HS-5 (cell line): ENCODE measurements at places on chromosomes 2 and 18.

DNA sequence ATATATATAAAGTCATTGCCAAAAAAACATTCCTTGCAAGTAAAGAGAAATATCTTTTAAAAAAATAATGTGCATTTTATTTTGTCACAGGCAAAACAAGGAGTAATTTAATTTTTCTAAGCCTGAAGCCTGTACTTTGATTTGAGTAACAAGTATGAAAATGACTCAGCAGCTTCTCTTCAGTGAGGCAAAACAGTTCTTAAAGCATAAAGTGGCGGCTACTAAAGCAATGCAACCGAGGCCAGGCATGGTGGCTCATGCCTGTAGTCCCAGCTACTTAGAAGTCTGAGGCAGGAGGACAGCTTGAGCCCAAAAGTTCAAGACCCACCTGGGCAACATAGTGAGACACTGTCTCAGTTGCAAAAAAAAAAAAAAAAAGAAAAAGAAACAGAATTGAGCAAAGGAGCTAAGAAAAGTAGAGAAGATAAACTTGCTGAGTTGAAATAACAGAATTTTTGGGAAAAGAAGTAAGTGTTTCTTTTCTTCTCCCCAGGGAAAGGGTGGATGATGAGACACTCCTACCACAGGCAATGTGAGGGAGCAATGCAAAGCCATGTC lies 29.6 kb downstream of the DOK1 start:
- DNase-seq: no peak

GRCh38 chr2:234496055-234496834 lies 636 bp downstream of the ARL4C start:
- DNase-seq: no peak

DNA sequence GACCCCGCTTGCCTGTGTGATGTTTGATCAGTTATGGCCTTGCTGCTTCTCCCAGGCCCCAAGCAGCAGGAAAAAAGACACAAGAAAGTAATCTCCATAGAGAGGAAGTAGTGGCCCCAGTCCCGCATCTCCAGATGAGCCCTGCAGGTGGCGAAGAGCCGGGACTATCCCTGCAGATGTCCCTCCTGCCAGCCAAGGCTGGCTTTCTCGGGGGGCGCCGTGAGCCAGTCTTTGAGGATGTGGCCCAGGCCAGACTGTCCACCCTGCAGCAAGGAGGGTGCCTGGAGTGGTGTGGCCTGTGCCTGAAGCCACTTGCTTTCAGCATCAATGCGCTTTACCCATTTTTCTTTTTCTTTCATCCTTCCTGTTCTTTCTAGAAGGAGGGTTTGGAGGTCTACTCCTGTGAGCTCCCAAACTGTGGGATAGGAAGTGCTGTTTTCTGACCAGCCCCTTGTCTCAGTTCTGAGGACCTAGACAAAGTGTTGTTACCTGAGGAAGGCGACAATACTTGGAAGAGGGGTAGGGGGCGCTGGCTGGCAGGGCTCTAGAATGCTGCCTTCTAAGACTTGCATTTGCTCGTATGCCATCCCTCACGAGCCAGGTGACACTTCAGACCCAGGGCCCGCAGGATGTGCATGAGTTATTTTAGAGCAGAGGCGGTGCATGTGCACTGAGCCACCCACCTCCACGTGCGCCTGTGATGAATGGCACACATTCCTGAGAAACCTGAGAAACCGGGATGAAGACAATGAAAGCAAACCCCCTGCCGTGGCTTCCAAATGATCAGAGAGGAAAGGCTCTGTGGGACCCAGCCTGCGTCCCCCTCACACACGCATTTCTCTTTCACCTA lies 255.8 kb downstream of the FBXO15 start:
- no peak for DNase-seq

DNA sequence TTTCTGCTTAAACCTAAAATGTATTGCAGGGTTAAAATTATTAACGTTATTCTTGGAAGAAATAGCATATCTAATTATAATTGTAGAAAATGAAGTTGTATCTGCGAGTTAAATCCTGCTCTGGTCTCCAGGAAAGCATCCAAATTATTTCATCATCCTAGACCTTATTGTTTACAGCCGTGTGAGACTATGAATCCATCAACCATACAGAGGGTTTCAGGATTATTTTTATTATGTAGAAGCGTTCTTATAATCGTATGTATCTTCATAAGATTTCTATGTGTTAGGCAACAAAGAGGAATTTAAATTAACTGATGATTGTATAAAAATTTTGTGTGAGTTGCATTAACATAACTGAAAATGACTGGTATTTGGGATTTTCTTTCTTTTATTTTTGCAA lies 14.5 kb upstream of the DSC3 start:
- DNase-seq: no peak

DNA sequence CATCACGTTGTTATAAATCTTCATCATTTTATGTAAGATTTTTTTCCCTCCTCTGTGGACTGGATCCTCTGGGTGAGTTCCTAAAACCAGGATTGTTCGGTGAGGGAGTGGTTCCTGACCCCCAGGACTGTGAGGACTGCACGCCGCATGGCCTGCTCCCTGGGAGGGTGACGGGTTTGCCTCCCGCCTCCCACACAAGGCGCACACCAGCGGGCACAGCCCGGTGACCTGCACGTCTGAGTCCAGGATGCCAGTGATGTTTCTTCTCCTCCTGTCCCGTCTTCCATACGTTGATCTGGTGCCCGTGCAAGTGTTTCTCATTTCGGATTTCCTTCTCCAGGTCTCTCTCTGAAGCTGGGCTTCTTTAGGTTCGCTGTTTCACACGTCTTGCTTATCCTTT lies 27.1 kb downstream of the CTDP1 start:
- no peak for DNase-seq

DNA sequence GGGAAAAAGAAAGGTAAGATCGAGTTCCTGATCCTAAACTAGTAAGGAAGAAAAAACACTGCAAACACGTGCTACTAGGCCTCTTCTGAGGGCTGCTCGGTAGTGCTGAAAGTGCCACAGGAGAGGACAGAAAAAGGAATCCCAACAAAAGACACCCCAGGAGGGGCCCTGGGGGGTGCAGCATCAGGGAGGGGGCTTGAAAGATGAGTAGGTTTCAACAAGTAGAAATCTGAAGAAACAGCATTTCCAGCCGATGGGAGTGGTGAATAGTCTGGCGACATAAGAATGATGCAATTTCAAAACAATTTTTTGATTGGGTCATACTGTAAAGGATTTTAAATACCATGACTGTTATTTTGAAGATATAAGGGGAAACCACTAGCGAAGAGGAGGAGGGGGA lies 98.6 kb downstream of the NOL10 start:
- DNase-seq: no peak

DNA sequence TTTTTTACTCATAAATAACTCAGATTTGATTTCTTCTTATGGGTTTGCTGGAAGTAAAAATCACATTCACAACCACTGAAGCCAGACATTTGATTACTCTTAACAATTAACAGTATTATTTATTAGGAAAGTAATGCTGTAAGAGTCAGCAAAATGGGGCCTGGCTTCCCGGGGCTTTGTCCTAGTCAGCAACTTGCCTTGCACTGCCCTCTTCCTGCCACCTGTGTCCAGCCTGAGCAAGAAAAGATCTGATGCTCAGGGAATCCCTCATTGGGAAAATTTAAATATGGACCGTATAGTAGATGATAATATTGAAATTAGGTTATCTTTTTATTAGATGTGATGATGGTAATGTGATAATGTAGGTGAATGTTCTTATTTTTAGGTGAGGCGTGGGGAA lies 30.8 kb upstream of the ACYP2 start:
- DNase-seq: no peak

- DNase-seq: no peak
Measured at GRCh38 chr2:143828763-143829537, 691.0 kb downstream of the ZEB2 start.

DNA sequence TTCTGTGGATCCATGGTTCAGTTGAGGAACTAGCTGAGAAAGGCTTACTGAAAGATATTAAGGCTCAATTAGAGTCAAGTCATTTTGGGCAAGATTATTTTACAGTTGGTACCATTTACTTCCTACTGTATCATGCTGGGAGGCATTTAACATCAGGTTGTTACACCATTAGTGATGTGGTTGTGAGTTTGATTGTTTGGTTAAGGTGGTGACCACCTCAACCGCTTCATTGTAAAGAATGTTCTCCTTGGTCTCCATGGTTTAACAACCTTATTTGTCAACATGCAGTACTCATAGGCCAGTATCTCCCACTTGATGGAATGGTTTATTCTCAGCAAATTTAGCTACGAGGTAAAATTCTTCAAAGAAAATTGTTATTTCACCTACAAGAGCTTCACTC lies 34.1 kb downstream of the HRH4 start:
- DNase-seq: no peak

DNA sequence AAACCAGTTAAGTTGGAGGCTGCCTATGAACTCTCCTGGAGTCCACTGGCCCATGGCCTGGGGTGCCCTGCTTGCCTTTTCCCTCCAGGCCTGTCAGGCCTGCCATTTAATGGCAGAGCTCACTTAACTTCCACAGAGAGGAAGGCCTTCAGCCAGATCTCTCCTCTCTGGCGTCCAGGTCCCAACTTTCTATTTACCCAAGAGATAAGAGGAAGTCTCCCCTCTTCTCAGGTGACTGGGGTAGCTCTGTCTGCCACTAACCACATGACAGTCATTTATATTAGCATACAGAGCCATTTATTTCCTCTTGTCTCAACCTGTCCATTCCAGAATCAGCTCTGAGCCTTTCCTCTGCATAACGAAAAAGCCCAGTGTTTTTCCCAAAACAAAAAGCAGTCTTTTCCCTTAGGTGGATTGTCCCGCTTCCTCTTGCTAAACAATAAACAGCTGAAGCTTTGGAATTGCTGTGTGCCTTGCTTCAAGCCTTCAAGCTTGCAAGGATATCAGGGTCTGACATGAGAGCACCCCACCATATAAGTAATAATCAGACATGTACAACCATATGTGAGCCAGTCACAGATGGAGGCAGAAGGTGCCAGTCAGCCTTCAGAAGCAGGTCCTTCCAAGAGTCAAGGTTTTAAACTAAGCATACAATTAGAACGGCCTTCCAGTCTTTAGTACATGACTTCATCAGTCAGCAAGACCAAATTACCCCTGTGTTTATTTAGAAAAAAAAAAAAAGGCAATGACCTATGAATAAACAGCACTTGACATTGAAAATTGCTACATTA lies 71.2 kb upstream of the STPG4 start:
- no peak for DNase-seq

- DNase-seq: no peak
Measured at GRCh38 chr2:42944779-42945415, 152.5 kb upstream of the HAAO start.

DNA sequence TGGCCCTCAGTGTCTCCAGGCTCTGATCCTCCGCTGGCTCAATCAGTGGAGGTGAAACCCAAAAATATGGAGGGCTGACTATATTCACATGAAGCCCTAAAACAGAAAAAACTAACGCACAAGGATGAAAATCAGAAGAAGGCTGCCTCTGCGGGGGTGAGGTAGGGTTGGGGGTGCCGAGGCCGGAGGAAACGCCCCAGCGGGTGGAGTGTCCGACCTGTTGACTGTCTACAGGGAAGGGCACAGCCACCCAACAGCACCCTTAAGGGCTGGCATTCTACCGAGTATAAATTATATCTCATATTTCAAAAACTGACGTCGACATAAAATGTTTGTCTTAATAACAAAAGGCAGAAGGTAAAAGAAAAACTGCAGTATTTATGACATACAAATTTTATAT lies 223.5 kb downstream of the HDAC4 start:
- DNase-seq: no peak

- no peak for DNase-seq
Measured at GRCh38 chr2:178865999-178866398, 58.8 kb upstream of the TTN start.

- DNase-seq: no peak
Measured at GRCh38 chr2:105776560-105776928, 31.8 kb downstream of the NCK2 start.

DNA sequence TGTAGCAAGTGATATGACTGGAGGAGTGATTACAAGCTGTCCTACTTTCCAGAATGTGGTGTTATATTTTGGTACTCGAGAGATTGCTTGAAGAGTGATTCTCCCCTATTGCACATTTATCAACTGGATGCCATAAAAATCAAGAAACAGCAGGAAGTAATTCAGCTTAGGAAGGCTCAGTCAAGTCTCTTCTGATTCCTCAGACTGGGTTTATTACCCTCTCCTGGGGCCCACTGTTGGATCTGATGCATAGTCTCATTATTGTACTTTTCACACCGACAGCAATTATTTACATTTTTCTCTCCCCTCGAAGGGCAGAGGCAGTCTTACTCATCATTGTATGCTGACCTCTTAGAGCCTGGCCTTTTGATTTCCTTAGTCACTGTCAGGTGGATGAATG lies 9.3 kb downstream of the NOSTRIN start:
- no peak for DNase-seq

DNA sequence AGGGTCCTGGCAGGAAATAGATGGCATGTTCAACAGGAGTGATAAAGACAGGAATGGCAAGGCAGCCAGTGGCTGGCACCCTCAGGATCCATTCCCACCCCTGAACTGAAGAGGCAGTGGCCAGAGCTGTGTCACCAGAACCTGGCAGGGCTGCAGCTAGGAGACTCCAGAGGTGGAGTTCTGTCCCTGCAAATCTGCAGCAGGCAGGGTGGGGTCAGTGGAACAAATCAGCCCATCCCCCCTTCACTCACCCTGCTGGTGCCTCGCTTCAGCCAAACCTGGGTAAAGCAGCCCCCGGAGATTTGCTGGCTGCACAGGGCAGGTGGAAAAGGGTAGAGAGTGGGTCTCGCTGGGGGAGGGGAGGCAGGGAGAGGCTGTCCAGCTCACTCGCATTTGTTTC lies 12.7 kb downstream of the INPP5D start:
- no peak for DNase-seq

- DNase-seq: peak; percentile 58
Measured at GRCh38 chr2:226475650-226476049, 324.0 kb downstream of the IRS1 start.

DNA sequence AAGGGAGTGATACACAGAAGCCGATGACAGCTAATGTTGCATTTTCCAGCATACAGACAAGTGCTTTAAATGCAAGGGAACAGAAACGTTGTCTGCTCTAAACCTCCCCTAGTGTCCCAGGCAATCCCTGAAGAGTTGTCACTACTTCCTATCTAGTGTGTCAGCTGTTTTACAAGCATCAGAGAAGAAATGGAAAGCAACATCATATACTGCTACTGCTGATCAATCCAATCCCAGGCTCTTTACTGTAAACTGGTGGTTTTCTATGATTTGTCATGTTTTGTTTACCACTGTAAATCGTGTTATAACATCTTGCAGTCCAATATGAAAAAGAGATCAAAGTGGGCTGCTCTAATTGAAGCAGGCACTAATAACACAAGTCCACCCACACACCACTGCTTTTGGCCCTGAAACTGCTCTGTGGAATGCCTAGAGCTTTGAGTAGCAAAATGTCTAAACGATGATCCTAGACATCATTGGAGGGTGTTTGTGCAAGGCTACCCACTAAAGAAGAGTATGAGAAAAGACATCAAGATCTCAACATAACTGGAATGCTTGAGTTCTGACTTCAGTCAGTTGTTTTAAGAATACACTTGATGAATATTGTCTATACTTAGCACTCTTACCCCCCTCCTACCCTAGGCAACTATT lies 18.1 kb upstream of the ROCK1 start:
- DNase-seq: no peak
